Tracheal epithelial cell (primary cell): ENCODE measurements at places on chromosomes 1 and 21. TPM values are rescaled to one million over a fixed set of nuclear protein-coding genes. Genes with fewer than 3 reads are reported as not detected.

Gene NTNG1
- total RNA-seq = 3.6 and 6.3 TPM in 2 replicates

Gene C8B
- total RNA-seq = not detected in 2 replicates

Gene GJB4
- 8.1 and 48.9 TPM in 2 replicates for total RNA-seq

Gene AHDC1
- total RNA-seq = 13.0 and 13.3 TPM in 2 replicates

Gene FMN2
- 0.21 and 0.48 TPM in 2 replicates for total RNA-seq
